ENCODE measurements at places on chromosomes 4 and X.

DNA sequence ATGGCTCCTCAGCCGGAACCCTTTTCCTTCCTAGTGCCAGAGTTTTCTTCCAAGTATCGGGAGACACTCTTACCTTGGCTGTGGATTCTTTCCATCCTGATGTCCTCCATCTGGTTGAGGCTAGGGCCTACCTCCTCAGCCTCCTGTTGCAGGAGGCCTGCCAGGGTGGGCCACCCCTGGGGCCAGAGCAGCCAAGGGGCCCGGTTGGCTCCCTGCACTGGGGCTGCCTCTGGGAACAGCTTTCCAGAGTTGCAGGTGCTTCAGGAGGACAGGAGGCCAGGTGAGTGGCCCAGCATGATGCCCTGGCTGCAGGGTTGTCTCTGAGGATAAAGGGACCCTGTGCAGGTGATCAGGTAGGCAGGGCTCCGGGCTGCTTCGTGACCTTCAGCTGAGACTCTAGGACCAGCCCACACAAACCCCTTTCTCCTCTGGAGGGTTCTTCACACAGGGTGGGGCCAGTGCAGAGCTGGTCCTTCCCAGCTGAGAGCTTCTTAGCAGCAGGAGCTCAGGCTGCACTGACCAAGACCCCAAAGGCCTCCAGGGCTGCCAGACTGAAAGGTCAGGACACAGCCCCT is 5.3 kb upstream of the GPR78 start:
- no peak for DNase-seq

GRCh38 chr4:183035726-183036415 is 63.2 kb upstream of the WWC2 start:
- DNase-seq: no peak

DNA sequence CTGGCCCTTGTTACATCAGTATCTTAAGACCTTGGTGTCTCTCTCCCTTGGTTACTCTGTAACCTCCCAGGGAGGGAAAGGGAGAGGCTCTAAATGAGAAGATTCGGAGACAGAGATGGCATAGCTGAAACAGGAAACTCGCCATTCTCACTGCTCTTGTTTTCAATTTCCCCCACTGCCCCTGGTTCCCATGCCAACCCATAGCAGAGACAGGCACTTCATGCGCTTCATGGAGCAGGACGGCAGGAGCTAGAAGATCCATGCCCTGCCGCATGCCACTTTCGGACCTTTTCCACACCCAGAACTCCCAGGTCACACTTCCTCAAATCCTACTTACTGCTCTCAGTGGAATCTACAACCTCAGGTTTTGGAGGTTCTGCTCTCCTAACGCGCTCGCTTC is 3.1 kb downstream of the ZMYM3 start:
- no peak for DNase-seq

DNA sequence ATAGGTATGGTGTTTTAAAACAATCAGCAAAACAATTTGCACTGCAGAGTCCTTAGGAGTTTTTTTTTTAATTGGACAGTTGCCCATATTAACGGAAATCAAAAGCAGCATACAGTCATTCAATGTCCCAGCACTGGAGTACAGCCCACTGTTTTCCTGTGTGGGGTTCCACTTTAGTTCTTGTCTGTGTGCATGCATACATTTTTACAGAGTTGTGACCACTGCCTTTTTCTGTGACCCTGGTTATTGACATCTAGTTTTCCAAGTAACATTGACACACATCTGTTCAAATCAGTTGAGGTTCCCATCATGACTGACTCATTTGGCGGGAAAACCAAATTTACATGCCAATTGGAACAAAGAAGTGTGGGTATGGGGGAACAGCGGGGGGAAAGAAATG is 83.3 kb downstream of the HPRT1 start:
- no peak for DNase-seq

DNA sequence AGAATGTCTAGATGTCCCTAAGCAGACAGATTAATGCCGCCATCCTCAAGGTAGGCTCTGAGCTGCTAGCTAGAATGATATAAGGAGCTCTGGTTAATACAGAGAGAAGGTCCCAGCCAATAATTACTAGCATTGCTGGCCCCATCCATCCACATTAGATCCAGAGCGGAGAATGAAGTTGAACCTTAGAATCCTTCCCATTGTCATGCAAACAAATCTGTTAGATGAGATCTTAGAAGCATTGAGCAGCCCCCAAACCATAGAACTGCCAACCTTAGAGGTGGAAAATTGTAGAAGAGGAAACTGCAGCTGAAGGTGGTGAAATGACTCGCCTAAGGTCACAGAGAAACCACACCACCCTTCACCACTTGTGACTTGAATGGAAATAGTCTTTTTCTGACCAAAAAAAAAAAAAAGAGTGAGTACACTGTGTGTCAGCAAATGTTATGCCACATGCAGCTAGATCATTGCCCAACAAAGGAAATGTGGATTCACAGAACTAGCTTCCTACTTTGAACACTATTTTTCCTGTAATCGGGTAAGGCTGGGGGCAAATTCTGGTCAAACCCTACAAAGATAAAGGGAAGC is 162.1 kb downstream of the SMIM20 start:
- no peak for DNase-seq

DNA sequence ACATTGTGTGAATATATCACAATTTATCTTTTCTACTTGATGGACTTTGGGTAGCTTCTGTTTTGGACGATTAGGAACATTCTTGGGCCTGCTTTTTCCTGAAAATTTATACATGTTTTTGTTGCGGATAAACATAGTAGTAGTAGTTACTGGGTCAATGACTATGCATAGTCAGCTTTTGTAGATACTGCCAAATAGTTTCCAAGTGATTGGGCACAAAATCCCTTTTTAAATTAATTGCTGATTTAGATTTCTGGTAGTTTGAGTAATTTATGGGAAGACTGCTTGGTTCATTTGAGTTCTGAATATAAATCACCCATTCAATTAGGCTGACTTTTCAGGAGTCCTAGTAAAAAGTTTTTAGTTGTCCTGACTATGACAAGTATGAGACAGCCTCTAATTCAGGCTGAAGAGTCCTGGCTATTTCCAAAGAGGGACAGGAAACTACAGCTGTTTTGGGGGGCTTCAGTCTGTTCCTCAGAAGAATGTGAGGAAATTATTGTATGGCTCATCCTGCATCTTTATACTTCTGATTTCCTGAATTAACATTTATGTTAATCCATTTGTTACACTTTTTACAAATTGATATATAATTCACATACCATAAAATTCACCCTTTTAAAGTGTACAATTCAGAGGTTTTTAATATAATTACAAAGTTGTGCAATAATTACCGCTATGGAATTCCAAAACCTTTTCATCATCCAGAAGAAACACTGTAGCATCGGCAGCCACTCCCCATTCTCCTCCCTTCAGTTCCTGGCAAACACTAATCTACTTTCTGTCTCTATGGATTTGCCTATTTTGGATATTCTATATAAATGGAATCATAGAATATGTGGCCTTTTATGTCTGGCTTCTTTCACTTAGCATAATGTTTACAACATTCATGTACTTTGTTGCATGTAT is 14.2 kb downstream of the LRP2BP start:
- DNase-seq: no peak

DNA sequence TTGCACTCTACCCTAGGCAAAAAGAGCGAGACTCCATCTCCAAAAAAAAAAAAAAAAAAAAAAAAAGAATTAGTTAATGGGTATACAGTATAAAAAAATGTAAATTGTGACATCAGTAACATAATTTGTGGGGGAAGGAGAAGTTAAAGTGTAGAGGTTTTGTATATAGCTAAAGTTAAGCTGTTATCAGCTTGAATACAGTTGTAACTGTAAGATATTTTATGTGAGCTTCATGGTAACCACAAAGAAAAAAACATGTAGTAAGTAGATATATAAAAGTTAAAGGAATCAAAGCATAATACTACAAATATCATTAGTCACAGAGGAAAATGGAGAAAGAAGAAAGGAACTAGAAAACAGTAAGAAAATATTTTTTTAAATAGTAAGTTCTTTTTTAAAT is 53.2 kb upstream of the EPGN start:
- DNase-seq: no peak

- DNase-seq: no peak
Measured at GRCh38 chr4:186032259-186032658, 36.7 kb upstream of the TLR3 start.

DNA sequence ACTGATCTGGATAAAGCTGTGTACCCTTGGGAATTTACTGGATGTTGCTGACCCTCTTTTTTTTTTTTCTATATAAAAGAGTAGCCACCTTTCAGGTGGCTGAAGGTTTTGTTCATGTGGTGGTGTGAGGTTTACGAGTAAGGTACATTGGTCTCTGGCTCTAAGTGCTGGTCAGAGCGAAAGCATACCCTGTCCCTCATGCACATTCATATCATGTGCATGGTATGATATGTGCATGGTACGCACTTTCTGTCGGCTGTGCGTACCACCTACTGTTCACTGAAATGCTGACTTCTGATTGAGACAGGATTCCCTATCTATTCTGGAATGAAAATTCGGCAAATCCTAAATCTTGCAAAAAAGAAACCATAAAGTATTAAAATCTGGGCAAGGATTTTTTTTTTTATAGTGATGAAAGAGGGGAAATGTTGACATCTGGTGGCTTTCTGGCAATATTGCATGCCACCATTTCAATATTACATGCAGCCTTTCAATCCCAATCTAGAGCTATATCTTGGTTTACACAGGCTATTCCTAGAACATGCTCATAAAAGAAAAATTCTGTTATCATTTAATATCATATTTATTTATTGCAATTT is 32.8 kb downstream of the FAM149A start:
- DNase-seq: no peak

GRCh38 chr4:42570221-42570620 is 86.7 kb downstream of the ATP8A1 start:
- DNase-seq: no peak

DNA sequence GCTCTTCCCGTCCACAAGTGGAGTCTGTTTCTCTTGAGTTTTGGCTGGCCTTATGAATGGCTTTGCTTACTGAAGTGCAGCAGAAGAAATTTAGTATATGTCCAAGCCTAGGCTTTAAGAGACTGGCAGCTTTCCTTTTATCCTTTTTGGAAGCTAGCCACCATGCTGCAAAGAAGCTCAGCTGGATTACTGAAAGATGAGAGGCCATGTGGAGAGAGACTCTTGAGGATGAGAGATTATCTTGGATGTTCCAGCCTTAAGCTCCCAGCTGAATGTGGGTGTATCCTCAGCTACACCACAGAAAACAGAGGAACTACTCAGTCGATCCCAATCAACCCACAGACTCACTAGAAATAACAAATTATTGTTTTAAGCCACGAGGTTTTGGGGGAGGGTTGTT is 12.5 kb downstream of the CCNG2 start:
- no peak for DNase-seq

GRCh38 chr4:25178838-25179261 is 18.6 kb upstream of the SEPSECS start:
- no peak for DNase-seq

DNA sequence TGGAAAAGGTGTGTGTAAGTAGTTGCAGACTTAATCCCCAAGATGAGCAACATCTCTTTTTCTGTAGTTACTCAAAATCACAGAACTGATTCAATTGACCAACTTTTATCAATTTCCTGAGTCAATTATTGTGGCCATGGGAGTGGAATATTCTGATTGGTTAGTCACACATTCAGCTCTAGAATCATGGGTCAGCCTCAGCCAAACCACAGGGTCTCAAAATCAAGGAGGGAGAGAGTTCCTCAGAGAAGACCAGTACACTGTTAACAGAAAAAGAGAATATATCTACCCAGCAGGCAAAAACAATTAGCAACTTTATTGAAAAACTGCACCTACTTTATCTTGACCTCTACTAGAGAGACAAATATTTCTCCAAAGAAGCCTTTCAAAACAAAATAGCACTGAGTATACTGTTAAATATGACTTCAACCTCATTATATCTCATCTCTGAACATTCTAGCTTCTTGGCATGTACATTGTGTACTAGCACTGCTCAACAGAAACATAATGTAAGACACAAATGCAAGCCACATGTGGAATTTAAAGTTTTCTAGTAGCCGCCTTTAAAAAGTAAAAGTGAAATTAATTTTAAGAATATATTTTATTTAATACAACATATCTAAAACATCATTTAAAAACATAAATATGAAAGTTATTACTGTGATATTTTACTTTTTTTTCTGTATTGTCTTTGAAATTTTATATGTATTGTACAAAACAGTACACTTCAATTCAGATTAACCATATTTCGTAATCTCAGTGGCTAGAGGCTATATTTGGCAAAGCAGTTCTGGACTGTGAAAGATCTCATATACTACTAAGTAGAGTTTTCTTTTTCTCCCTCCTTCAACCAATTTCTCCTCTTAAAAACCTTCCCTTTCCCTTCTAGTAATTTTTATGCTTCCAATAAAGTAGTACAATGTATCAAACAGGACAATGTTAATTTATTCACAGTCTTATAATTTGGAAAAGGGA is 11.8 kb upstream of the LCORL start:
- no peak for DNase-seq

- no peak for DNase-seq
Measured at GRCh38 chrX:128781506-128781905, 729.3 kb upstream of the ACTRT1 start.

GRCh38 chr4:6779667-6780565 is 2.6 kb upstream of the KIAA0232 start:
- peak; percentile 41 for DNase-seq

GRCh38 chr4:47852136-47852535 is 14.3 kb upstream of the CORIN start:
- DNase-seq: no peak

DNA sequence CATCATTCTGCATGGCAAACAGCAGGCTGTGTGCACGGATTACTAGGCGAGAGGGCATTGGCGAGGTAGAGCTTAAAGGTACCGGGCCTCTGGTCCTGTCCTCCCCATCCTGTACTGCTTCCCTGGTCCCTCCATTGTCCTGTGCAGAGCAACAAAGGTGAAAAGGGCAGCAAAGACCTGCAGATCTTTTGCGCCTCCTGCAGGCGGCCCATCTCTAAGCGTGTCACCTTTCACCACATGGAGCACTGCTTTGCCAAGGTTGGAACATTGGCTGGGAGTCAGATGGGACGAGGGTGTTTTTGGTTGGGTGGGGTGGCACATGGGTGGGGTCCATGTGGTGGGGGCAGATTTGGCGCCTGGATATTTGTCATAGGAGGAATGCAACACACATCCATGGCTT is 64.7 kb upstream of the UXT start:
- DNase-seq: peak; percentile 37

DNA sequence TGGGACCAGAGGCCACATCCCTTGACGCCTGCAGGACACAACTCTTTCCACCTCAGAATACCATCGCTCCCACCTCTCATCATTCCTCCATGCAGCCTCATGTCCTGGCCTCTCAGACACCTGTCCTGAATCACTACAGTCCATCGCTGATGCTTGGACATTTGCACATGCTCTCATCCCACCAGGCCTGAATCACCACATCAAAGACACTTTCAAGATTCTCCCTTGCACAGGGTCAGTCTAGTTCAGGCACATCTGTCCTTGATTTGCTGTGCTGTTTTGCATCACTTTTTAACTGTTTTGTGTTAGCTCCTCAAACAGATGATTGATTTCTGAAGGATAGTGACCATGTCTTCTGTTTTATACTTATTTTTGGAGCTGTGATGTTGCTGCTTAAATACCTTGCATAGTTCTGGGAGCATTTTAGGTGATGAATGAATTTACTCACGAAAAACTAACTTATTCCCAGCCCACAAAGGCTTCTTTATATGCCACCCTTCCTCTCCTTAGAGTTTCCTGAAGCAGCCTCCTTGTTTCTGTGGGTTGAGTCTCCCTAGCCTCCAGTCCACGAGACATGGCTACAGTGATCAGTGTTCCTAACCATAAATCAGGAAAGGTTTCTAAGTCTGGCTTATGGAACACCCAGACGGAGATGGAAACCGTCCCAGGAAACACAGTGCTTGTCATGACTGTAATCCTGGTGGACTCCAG is 2.6 kb downstream of the FAM114A1 start:
- DNase-seq: no peak
